ENCODE measurements at places on chromosomes 1 and 21.

GRCh38 chr1:227424953-227425352, 106.7 kb upstream of the CDC42BPA start:
- DNase-seq, result no peak

DNA sequence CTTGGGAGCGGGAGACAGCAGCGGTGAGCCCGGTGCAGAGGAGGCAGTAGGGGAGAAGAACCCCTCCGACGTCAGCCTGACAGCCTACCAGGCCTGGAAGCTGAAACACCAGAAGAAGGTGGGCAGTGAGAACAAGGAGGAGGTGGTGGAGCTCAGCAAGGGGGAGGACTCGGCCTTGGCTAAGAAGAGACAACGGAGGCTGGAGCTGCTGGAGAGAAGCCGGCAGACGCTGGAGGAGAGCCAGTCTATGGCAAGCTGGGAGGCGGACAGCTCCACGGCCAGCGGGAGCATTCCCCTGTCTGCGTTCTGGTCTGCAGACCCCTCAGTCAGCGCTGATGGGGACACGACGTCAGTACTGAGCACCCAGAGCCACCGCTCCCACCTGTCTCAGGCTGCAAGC, 32.9 kb downstream of the STYXL2 start:
- DNase-seq, result no peak

DNA sequence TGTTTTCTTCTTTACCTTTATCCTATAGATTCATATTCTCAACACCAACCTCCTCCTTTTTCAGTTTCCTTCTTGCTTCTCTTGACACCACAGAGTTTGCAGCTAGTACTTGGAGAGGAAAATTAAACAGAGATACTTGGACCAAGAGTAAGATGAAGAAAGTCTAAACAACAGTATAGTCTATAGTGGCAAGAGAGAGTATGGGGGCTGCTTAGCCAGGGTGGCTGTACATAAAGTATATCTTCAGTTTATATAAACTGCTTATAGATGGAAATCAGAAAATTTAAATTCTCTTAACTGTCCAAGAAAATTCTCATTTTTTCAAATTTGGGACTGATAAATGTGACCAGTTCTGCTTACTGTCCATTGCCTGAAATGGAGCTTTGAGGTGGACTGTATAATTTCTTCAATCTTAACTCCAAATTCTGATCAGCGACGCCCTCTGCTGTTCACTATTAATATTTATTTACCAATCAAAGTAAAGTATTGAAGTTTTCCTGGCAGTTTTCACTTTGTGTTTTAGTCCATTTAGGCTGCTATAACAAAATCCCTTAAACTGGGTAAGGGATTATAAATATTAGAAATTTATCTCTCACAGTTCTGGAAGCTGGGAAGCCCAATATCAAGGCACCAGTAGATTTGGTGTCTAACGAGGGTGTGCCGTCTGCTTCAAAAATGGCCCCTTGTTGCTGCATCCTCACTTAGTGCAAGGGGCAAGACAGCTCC, 14.8 kb upstream of the METTL18 start:
- DNase-seq, result peak; percentile 4

- no peak for DNase-seq
These were observed 24.7 kb upstream of the ADGRB2 start for GRCh38 chr1:31788825-31789256.

DNA sequence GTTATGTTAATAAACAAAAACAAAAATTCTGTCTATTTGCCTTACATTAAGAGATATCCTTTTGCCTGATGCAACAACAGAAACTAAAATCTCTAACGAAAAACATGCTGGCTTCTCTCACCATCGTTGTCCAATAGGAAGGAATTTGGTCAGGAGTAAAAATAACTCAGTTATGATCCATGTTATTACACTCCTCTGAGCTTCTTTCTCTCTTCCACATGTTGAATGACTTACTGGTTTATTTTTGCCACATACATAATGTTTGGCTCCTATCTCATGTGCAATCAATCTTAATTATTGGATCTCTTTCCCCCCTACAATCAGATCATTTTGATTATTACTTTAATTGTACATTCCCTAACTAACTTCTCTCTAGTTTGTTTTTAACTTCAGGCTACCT, 688.4 kb downstream of the USP25 start:
- no peak for DNase-seq

DNA sequence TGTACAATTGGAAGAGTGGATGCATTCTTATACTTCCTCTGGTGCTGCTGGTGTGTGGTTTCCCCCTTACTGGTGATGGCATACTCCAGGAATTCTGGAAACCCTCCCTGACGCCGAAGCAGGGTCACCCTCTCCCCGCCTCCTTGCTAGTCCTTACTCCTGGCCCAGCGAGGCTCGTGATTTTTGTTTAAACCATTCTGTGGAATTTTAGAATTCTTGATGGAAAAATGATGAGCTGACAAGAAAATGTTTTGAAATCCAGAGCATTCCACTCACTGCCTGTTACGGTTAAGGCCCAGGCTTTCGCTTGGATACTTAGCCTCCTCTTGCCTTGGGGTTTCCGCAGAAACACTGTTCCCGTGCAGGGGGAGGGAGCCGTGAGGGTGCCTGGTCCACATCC, 41.1 kb downstream of the IL6R start:
- DNase-seq, result no peak

DNA sequence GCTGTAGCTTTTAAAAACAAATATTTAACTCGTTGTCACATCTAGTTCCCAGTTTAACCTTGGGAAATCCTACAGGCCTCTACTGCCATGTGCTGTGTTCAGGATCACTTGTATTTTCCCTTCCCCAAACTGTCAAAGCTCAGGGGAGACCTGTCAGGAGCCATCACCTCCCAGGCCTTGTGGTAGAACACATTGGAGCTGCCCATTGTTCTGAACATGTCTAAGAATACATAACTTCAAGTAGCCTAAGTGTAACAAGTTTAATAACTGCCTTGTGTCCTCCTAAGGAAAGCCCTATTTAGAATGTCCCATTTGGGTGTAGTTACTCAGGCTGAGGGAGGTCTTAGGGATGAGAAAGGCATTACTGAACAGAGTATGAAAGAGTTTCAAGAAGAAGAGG, 28.6 kb upstream of the PIGC start:
- DNase-seq, result no peak

GRCh38 chr1:214219902-214220301, 61.1 kb upstream of the SMYD2 start:
- DNase-seq, result no peak

DNA sequence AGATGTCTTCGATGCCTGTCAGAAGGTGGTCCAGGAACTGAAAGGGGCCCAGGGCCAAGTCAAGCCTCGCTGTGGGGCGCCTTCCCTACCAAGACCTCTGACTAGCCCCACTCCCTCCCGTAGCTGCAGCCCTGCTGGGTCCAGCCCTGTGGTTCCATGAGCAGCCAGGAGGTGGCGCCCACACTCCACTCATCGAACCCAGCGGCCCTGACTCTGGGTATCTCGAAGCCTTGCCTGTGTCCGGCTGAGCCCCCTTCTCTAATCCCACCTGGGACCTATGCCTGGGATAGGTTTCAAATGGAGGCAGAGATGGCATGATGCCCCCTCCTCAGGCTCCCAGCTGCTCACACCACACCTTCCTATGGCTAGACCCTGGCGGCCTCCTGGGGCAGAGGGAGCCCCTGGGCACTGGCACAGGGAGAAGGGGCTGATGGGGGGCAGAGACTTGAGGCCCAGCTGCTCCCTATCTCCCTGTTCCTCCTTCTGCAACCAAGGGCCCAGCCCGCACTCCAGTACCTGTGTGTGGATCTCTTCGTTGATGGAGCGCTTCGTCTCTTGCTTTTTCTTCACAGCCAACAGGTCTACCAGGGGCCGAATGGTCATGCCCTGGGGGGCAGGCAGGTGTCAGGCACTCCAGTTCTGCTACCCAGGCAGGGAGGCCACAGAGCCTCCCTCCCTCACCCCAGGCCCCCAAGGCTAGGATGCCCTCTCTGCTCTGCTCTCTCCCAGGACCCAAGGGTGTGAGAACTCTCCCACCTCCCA, 52.0 kb downstream of the SLC9A1 start:
- peak; percentile 63 for DNase-seq

DNA sequence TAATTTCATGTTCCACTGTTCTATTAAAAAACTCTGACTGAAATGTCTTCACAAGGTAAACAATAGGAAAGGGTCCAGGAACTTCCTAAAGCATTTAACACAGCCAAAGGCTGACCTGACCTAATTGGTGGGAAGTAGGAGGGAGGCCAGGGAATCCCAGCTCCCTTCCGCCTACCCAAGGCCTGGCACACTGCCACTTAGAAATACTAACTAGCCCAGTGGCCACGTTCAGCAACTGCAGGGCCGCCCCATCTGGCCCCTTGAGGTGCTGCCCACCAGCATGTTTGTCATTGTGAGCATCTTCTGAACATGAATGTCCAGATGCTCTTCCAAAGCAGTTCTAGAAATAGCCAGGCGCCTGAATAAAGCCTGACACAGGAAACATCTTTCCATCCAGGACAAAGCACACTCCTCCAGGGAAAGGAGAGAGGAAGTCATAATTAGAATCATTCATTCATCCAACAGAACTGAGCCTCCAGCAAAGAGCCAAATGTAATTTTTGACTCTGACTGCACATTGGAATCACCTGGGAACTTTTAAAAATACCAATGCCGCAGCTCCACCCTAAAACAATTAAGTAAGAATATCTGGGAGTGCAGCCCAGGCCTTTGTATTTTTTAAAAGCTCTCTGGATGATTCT, 44.6 kb upstream of the BCL9 start:
- DNase-seq, result peak; percentile 40

- DNase-seq, result no peak
These were observed 6.2 kb upstream of the PRDM16 start for GRCh38 chr1:3062616-3063378.

GRCh38 chr1:247924868-247925267, at the start of gene OR2AJ1:
Gene OR2AJ1 (plus strand): TSS chr1:247924889. CDS start chr1:247933769, 8,880 bp downstream.
- DNase-seq, result no peak

- no peak for DNase-seq
These were observed 16.9 kb upstream of the IGFN1 start for GRCh38 chr1:201173736-201174135.

- DNase-seq, result no peak
These were observed 112.3 kb downstream of the RPS6KC1 start for GRCh38 chr1:213163278-213163711.

- no peak for DNase-seq
These were observed 21.7 kb downstream of the GPR3 start for GRCh38 chr1:27414091-27414490.

DNA sequence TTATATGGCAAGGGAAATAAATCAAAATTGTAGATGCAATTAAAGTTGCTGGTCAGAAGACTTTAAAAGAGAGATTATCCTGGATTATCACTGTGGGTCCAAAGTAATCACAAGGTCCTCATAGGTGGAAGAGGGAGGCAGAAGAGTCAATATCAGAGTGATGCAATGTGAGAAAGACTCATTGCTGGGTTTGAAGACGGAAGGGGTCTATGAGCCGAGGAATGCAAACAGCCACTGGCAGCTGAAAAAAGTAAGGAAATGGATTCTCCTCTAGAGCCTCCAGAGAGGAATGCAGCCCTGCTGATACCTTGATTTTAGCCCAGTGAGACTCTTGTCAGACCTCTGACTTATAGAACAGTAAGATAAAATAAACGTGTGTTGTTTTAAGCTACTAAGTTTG, 59.8 kb upstream of the MUTYH start:
- no peak for DNase-seq

GRCh38 chr1:95407886-95408291, 173.9 kb downstream of the RWDD3 start:
- no peak for DNase-seq

- no peak for DNase-seq
These were observed 14.3 kb upstream of the SPEN start for GRCh38 chr1:15833069-15833679.

DNA sequence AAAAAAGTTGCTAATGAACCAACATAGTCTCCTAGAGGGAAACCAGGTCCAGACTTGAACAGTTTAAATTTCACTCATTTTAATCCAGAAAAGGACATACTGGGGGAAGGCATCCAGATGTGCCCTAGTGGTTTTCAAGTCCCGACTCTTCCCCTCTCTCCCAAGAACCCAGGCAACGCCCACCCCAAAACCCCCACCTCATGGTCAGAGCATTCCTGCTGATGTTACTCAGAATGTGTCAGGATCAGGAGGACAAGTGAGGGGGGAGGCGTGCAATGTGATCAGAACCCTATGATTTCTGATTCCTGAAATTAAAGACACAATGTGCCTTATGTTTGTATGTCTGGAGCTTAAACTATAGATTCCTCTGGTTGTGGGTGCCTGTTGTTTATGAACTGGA, 1.6 kb upstream of the CTSK start:
- no peak for DNase-seq

GRCh38 chr1:97044159-97044760, 322.7 kb downstream of the PTBP2 start:
- DNase-seq, result no peak

DNA sequence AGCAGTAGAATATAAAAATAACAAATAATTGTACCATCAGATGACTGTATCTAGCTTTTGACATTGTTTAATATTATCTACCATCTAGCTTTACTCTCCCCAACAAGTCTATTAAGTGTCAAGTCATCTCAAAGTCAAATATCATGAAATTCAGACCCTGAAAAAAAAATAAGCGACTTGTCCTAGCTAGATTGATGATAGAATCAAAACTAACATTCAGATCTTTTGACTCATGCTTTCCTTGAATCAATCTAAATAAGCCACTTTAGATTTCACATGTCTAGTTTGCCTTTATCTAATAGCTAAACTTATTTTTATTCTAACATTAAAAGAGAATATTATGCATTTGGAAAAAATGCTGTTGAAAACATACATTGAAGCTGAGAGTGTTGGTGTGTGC, 35.4 kb downstream of the CRB1 start:
- no peak for DNase-seq

DNA sequence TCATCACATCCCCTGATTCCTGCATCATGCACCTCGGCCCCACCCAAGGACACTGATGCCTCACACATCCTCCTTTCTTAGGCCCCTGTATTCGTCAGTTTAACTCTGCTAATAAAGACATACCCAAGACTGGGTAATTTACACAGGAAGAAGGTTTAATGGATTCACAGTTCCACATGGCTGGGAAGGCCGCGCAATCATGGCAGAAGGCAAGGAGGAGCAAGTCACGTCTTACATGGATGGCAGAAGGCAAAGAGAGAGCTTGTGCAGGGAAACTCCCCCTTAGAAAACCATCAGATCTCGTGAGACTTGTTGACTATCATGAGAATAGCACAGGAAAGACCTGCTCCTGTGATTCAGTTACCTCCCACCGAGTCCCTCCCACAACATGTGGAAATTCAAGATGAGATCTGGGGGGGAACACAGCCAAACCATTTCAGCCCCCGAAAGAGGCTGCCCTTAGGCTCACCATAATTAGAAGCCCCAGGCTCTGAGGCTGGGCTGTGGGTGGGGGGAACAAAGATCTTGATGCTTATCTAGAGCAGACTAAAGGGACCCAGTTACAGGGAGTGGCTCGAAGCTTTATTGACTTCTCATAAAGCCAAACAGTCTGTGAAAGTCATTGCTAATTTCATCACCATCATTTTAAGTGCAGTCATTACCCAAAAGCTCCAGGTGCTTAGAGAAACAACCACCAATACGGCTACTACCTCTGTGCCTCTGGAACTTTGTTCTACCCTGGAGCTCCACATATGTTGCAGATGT, 181.5 kb downstream of the MATN1 start:
- DNase-seq, result no peak

DNA sequence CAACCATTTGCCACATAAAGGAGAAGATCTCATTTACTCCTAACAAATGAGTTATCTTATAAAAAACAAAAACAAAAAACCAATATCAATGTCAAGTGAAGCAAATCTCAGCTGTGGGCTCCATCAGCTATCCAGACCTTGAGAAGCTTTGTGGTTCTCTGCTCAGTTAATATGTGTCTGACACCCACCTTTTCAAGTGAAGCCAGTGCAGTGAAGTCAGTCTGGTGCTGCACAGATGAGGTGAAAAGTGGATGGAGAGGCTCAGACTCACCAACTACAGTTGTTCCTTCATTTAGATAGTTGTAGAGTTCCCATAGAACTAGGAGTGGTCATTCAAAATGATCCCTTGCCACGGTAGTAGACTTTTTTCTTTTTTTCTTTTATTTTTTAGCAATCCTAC, 106.8 kb downstream of the NTNG1 start:
- DNase-seq, result no peak

Data from SK-N-DZ (cell line).